ENCODE measurements at places on chromosomes 13 and 19.

- DNase-seq = no peak
These were observed 66.3 kb upstream of the RFXAP start for GRCh38 chr13:36752673-36753072.

DNA sequence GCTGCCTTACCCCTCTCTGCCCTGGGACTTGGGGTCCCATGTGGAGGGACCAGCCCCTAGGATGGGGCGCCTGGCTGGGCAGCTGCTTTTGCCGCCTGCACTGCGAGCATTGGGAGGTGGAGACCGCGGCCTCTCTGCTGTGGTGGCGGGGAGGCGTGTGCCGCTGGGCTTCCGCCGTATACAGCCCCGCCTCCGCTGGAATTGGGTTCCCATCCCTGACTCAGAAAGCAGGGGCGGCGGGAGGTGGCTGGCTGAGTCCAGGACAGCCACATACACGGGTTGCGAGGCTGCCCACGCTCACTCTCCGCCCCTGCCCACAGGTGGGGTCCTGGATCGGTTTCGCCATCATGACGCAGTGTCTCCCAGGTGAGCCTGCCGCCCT is 6.6 kb downstream of the NDUFB7 start:
- no peak for DNase-seq

GRCh38 chr19:661427-662196 is 1.4 kb downstream of the RNF126 start:
- DNase-seq = peak; percentile 80

- no peak for DNase-seq
These were observed 178.9 kb downstream of the OLFM4 start for GRCh38 chr13:53207556-53207955.

GRCh38 chr13:77599351-77599750 is 63.8 kb downstream of the SCEL start:
- no peak for DNase-seq

GRCh38 chr19:24073807-24074206 is 13.2 kb upstream of the ZNF254 start:
- DNase-seq = no peak

DNA sequence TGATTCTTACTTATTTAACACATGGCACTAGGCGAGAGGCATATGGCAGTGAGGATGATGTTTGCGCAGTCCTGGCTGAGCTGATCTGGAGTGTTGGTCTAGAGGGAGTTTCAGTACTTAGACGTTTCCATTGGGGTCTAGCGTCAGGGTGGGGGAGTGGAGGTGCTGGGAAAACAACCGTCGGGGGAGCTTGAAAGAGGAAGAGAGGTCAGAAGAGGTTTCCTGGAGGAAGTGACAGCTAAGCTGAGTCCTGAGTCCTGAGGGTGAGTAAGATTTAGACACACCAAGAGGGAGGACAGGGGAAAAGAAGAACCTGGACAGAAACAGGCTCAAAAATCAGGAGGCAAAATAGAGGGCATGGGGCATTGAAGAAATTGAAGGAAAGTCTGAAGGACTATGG is 81.4 kb downstream of the ALOX5AP start:
- DNase-seq = no peak

DNA sequence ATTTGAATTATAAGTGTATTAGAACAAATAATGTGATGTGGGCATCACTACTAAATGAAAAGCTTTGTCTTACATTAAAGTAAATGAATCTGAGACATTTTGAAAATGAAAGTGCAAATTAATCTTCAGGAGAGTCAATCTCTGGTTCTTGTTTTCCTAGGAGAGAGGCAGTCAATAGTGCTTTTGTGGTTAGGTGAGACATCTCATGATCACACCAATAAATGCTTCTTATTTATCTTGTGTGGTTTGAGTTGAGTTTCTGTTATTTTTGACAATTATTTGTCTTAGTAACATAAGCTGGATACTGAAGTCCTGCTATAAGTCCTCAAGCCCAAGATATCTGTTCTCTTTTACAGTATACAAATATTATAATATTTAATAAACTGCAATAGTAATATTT is 1378.0 kb upstream of the PCDH9 start:
- no peak for DNase-seq

DNA sequence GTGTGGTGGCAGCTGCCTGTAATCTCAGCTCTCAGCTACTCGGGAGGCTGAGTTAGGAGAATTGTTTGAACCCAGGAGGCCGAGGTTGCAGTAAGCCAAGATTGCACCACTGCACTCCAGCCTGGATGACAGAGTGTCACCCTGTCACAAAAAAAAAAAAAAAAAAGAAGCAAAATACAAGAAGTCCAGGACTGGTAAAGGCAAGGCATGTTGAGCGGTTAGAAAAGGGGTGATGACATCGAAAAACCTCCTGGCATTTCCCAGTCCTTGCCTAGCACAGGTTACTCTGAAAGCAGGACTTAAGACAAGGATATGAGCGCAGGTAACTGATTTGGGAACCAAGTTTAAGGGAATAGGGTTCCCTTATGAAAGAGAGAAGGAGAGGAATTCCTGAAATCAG is 2.5 kb upstream of the LILRB4 start:
- peak; percentile 12 for DNase-seq

DNA sequence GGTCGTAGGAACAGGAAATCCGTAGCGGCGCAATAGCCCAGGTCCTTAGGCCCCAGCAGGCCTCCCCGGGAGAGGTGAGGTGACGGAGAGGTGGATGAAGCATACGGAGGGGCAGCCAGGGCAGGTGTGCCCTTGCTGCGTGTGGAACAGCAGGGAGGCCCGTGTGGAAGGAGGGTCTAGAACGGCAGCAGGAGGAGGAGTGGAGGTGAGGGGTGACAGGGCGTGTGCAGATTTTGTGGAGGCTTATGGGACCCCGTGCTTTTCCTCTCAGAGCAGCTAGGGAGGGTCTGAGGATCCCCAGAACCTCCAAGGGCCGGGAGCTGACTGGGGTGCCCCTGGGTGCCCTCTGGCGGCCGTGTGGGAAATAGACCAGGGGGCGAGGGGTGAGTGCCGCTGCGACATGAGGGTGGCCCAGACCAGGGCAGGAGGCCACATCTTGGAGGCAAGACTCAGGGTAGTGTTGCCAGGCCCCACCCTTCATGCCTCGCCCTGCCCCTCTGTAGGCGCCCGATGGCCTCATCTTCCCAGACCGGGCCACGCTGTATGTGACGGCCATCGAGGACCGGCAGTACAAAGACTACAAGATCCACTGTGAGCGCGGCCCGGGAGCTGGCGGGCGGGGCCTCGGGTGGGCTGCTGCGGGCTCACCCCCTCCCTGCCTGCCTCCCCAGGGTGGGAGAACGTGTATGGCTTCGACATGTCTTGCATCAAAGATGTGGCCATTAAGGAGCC is 5.0 kb upstream of the ADM5 start:
- peak; percentile 43 for DNase-seq

DNA sequence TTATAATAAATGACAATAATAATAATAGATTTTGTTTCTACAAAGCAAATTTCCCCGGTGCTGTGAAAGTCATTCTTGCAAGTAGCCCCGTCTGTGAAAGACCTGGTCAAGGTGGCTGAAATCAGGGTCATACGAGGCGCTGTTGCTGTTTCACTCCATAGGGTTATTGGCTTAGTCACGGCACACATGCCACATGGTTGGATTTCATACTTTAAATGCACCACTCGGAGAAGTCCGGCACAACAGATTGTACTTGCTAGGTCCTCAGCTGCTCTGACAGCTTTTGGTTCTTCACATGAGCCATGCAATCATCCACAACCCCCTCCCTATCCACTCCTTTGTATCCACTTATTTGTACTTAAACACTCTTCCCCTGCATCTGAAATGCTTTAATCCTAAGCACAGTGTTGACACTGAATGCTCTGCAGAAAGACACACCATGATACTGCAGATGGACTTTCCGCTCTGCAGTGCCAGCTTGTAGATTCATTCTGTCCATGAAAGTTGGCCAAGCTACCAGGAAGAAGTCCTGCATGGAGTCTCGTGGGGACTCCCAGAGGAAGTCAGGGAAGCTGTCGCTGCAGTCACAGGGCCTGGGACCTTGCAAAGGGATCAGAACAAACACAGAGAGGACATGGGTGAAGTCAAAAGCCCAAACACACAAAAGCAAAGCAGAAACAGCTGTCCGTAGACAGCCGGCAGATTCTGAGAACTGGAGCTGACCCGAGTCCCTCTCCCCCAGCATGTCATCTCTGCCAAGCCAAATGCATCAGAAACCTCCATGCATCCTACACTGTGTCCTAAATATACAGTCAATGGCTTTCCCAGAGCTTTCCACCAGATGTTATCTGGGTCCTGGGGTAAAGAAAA is 124.6 kb downstream of the COL4A2 start:
- DNase-seq = no peak

GRCh38 chr13:39938596-39938995 is 283.1 kb downstream of the COG6 start:
- DNase-seq = no peak

DNA sequence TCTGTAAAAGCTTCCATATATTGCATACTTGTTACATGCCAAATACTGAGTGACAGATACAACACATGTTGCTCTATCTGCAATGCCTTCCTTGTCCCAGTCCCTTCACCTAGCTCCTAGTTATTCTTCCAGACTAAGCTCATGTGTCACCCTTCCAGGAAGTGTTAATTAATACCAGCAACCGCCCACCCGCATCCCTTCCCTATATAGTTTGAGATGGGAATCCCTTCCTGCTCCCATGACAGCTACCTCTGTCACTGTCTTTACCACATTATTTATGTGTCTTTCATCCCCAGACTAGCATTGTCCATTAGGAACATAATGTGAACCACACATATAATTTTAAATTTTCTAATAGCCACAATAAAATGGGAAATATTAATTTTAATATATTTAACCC is 49.5 kb upstream of the FRY start:
- DNase-seq = no peak

GRCh38 chr13:85283408-85283807 is 515.8 kb downstream of the SLITRK6 start:
- DNase-seq = no peak

- peak; percentile 55 for DNase-seq
These were observed 10.0 kb downstream of the COL5A3 start for GRCh38 chr19:10000171-10000826.

DNA sequence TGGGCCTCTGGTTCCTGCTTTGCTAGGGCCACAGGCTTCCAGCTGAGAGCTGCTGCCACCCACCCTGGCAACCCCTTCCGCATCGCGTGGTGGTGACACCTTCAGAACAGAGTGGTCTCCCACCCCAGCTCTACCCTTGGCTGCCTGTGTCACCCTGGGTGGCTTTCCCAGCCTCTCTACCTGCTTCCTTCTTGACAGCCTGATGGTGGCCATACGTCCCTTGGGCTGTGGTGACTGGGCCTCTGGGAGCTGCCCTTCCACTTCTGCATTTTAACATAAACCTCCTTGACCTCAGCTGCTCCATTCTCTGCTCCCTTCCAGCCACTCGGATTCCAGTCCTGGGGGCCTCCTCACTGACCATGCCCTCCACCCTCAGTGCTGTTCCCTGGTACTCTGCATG is 17.0 kb downstream of the PAK4 start:
- DNase-seq = no peak

DNA sequence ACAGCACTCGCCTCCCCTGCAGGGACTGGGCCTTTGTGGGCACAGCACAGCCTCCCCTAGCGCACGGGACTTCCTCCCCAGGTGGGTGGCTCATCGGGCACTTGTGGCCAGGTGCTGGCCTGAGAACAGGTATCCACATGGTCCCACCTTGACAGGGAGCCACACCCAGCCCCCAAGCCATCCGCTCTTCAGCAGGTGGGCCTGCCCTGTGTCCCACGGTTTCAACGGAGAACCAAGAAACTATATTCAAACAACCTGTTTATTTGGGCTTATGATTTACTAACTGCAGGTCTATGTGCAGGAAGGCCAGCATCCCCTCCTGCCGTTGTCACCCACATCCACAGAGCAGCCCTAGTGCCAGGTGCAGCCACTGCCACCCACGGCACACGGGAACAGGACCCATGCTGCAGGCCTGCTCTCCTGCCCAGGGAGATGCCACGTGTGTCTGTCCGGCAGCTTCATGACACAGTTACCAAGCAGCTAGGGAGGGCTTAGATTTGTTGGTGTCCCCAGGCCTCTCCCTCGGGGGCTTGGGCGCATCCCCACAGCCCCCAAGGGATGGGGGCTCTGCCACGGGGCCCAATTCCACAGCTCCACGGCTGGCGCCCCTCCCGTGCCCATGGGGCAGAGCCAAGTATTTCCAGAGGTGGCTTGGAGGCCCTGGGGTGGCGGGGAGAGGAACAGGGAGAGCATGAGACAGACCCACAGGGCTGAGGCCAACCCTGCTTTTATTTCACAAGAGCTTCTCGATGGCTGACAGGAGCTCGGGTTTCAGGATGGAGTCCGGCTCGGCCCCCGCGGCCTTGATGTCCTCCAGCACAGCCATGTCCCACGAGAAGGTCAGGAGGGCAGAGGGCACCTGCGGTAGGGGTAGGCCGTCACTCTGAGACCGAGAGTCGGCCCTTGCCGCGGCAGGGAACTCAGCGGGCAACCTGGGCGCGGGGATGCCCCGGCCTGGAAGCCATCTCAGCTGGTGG is 12.5 kb downstream of the UBXN6 start:
- no peak for DNase-seq

GRCh38 chr13:93220073-93220472 is 6.5 kb upstream of the GPC6 start:
- no peak for DNase-seq

GRCh38 chr19:38361633-38362075 is 12.7 kb upstream of the PSMD8 start:
- DNase-seq = peak; percentile 56

DNA sequence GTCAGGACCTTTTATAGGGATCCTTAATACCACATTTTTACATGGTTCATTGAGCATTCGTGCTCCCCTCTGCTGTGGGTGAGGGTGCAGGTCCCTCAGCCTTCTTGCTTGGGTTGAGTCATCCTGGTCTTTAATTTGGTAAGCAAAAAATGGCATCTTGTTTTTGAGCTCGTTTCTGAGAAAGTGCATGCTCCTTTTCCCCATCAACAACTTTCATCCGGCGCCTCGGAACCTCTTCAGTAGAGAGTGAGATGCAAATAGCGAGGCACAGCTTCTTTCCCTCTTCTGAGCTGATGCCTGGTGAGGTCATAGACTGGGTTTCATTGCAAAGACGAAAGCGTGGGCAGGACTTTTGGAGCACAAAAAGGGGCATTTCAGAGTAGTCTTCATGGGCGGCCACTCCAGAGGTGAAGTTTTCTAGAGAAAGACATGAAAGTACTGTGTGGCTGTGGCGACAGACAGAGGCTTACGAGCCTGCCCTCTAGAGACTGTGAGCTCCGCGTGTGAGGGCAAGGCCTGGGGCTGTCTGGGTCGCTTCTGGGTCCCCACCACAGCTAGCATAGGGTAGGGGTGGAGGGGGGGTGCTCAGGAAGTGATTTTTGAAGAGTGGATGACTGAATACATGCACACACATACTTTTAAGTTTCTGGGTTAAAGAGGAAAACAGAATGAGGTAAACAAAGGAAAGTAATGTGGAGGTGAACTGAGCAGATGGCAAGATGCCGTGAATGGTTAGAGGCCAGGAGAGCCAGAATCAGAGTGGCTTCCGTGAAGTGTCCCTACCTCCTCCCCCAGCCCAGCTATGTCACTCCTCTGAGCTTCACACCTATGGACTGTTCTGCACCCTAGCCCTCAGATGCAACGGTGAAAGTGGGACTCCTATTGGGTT is 44.3 kb downstream of the BBC3 start:
- peak; percentile 79 for DNase-seq

- no peak for DNase-seq
These were observed 277.1 kb downstream of the KLF5 start for GRCh38 chr13:73335944-73336343.

GRCh38 chr13:99370481-99371275 is 63.5 kb upstream of the GPR183 start:
- no peak for DNase-seq

- DNase-seq = no peak
These were observed 106.2 kb upstream of the KLF5 start for GRCh38 chr13:72952529-72953141.

Data from CD4-positive, alpha-beta T cell treated with Interferon alpha-2 for 1 hour (primary cell).